ENCODE measurements at places on chromosomes 5 and 9.
A peak's percentile ranks its signal among the peaks of the same experiment; 100 is the strongest.

GRCh38 chr5:118637947-118638670, 350.2 kb downstream of the DTWD2 start:
- no peak for DNase-seq

DNA sequence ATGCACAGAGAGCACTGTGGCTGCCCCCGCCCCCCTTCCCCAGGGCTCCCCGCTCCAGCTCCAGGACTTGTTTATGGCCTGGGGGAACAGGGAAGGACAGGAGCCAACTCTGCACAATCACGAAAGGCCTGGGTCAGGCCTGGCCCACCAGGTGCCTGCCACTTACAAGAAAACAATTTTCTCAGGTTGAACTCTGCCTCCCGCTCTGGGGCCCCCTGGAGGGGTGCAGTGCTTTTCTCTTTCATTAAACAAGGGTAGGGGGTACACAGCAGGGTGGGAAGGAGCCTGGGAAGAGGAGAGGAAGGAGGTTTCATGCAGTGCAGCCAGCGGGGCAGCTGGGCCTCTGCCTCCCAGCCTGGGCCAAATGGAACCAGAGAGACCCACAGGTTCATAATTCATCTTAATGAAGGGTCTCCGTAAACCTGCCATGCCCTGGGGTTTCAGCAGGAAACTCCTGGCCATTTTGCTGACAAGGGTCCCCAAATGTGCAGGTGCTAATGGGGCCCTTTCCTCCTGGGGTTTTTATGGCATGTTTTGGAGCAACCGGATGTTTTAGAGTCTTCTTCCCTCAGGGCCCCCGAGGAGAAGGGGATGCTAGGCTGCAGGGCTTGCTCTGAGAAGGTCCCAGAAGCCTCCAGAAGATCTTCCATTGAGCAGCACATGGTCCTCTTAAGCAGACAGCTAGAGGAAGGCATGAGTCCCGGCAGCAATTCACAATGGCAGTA, 219.8 kb downstream of the SLIT3 start:
- DNase-seq = no peak

- no peak for DNase-seq
Measured at GRCh38 chr5:181246276-181247049, 2.8 kb upstream of the RACK1 start.

DNA sequence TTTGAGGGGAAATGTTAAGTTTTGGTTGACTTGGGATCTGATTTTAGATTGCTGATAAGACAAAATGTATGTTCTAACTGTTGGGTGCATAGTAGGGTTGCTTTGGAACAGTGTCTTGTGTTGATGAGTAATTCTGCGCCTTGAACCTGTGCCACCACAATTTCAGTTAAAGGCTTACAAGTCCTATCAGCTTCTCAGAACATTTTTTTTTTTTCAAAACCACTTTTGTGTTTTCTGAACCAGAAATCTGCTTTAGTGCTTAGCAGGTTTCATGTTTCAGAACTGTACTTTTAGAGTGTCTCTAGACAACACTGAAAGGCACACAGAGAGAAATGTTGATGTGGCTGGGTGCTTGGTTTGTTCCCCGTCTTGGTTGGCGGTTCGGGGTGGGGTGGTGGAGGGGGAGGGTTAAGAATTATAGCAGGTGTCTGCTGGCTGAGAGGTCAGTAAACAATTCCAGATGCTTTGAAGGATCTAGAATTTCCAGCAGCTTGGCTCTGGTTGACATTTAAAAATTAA, 84.6 kb downstream of the ANKRD55 start:
- DNase-seq = no peak

GRCh38 chr9:78900500-78900899, 603.6 kb downstream of the PSAT1 start:
- DNase-seq = no peak

GRCh38 chr9:98869078-98869745, 61.7 kb downstream of the GALNT12 start:
- no peak for DNase-seq

DNA sequence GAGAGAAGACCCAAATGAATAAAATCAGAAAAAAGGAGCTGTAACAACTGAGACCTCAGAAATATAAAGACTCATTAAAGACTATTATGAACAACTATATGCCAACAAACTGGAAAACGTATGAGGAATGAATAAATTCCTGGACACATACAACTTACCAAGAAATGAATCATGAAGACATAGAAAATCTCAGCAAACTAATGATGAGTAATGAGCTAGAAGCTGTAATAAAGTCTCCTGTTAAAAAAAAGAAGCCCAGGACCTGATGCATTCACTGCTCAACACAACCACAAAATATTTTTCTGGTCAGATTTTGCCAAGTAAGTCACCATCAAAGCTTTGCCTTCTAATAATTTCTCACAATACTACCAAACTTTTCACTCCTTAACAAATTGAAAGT, 666.7 kb downstream of the LRRC70 start:
- no peak for DNase-seq

- no peak for DNase-seq
Measured at GRCh38 chr9:98639133-98639532, 69.6 kb downstream of the GABBR2 start.

DNA sequence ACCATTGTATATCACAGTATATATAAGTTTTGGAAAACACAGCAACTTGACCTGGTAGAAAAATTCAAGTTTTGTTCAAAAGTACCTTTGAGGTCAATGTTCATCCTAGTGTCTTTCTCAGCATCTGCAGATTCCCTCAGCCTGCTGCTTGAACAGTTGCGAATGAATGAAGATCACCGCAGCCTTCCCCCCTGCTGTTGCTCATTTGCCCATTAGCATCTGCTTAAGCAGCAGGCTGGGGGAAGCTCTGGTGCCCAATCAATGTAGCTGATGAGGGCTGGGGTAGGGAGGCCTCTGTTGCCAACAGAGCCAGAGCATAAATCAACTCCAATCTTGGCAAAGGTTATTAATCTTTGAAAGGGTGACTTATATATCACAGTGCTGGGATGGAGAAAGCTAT, 586.5 kb upstream of the PTPRD start:
- no peak for DNase-seq

DNA sequence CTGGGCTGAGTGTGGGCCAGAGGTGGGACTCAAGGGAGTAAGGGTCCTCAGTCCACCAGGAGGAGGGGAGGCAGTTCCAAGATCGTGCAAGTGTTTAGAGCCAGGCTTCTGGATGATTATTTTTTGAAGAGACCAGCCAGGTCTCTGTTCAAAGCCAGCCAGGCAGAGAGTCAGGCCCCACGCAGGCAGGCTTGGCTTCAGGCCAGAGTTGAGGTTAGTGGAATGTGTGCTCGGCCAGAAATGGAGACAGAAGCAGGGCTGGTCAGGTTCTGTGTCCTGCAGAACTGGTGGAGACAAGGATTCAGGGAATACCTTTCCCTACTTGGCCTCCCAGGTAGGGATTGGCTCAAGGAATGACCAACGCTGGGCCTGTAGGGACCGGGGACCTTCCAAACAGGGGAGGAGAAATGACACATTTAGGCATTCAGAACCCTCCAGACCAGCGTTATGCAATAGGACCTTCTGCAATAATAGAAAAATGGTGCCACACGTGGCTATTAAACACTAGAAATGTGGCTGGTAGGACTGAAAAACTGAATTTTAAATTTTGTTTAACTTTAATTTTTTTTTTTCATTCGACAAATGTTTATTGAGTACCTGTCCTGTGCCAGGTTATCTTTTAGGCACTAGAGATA, 106.2 kb downstream of the CMYA5 start:
- no peak for DNase-seq

GRCh38 chr5:128857076-128857677, 108.1 kb upstream of the SLC27A6 start:
- no peak for DNase-seq

- DNase-seq = no peak
Measured at GRCh38 chr9:84331119-84331809, 9.3 kb downstream of the SLC28A3 start.

DNA sequence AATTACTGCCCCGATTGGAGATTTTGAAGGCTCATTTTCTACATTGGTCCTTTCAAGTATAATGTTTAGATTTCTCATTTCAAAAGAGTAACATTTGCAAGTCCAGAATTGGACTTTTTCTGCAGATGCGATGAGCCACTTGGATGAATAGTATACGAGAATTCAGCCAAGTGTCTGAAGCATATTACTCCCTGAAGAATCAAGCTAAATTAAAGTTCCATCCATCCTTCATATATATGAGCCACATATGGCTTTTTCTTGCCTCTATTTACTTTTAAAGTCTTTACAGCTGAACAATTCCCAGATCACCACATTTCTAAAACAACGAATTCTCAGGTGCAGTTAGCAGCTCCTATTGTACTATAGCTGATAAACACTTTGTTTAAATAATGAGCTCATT, 288.7 kb downstream of the CEMIP2 start:
- DNase-seq = no peak

DNA sequence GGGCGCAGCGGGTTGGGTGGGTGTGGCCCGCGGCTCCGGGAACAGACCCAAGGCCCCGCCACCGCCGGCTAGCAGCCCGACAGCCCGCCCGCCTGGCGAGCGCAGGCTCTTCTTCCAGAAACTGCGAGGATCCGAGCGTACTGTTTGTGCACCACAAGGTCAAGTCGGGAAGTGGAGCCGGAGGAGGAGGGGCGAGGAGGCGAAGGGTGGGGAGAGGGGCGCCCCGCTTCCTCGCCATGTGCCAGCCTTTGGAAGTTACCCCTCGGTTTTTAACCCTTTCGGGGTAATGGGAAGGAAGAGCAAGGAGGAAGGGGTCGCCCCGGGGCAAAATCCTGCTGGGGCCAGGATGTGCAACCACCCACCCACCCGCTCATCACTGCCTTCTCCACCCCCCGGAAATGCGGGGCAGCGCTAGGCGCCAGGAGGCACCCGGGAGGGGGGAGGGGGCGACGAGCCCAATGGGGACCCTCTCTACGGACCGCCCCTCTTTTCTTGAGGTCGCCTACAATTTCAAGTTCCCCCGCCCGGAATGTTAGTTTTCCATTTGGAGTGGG, 1.1 kb upstream of the JADE2 start:
- peak; percentile 53 for DNase-seq

DNA sequence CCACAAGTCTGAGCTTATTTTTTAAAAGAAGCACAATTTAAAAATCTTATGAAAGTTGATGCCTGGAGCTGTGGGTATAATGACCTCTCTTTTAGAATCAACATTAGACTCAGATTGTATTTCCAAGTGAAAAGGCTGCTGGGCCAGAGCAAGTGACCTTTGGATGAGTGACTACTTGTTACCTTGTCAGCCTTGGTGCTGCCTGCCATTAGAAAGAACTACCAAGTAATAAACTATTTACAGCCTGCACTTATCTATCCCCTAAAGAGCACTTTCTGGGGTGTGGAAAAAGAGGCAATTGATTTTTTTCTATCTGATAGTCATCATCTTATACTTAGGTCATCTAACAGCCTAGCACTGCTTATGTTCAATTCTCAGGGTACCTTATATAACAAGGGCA, 134.9 kb upstream of the FBXL17 start:
- no peak for DNase-seq

GRCh38 chr9:109273869-109274268, 47.0 kb downstream of the EPB41L4B start:
- no peak for DNase-seq

GRCh38 chr5:105940181-105940580, 1730.6 kb downstream of the EFNA5 start:
- DNase-seq = no peak

- DNase-seq = no peak
Measured at GRCh38 chr9:18382243-18382642, 91.7 kb upstream of the ADAMTSL1 start.

GRCh38 chr9:16223074-16223871, 647.2 kb downstream of the BNC2 start:
- DNase-seq = no peak

- DNase-seq = no peak
Measured at GRCh38 chr5:160310552-160311295, 1.6 kb downstream of the CCNJL start.

DNA sequence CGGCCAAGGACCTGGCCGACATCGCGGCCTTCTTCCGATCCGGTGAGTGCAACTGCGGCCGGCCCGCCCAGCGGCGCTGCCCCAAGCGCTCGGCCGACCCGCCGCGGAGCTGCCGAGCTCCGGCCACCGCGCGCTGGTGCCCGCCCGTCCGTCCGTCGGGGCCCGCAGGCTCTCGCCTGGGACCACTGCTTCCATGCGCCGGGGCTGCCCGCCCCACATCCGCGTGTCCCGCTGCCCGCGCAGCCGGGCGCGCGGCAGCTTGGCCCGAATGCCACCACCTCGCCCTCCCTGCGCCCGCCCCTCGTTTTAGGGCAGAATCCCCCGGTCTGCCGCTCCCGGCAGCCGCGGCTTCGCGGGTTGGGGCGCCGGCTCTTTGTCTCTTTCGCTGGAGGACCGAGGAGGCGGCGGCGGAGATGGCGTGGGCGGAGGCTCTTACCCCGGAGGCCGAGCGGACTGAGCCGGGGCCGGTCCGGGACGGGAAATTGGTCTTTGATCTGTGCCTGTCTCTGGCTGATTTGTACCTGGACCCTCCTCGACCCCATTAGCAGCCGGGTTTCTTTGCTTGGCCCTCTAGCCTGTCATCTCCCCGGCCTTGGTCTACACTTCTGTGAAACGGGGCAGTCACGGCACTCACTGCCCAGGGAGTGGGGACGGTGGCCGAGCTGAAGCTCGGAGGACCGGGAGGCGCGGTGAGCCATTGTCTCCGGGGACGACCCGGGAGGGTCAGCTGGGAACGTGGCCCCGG, 871 bp downstream of the TRIO start:
- DNase-seq = no peak

DNA sequence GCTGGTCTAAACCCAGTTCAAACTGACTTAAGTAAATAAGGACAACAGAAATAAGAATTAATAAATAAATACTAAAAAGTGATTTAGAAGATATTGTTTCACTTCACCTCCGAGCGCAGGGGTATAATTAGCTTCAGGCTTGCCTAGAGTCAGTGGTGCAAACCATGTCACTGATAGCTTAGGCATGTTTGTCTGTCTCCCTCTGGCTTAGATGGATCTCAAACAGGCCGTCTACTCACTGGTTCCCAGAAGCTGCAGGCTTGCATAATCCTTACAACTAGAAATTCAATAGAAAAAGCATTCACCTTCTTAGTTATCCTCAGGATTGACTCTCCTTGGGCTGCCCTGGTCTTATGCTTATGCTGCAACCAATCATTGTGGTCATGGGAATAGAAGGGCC, 629.8 kb upstream of the WWC1 start:
- no peak for DNase-seq

DNA sequence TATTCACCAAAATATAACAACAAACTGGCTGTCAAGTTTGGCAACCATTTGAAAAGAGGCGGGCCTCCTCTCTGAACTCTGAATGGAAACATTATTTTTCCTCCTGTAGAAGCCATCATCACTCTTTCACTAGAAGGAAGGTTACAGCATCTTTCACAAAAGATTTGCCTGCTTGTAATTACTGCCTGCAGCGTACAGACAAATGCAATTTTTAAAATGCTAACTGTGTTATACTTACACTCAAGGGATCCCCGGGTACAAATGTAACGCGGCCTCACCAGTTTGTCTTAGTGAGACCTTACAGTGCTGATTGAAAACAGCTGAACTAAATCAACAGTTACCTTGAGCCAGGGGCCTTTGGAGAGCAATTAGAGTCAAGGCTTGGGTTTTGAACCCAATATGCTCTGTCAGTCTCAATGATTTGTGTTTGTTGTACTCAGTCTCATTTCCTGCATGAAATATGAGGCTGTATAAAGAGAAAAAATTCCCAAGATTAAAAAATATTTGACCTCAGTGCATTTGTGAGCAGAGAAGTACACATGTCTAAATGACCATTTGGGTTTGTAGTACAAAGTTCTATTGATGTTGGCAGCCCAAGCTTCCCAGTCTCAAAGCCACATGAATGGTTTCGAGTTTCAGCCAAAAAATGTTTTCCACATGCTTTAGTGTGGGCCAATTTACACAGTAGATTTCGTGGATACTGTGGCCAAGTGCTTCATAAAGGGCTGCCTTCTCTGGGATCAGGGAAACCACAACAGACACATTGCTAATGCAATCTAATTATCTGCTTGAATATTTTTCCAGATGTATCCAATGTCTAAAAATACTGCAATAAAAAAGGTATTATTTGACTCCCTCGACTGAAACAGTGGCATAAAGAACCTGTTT, 500.0 kb downstream of the SPATA31D1 start:
- DNase-seq = no peak
